Lung microvascular endothelial cell (primary cell): ENCODE measurements at places on chromosomes 16 and 17. TPM values are rescaled to one million over a fixed set of nuclear protein-coding genes. Genes with fewer than 3 reads are reported as not detected.

Gene SLFN13
- 0.65 and 2.2 TPM in 2 replicates for total RNA-seq

Gene NOTUM
- total RNA-seq, result under 0.01 TPM in 2 replicates

Gene SLC47A2
- not detected in 2 replicates for total RNA-seq

Gene PLSCR3
- total RNA-seq, result 15.0 and 19.4 TPM in 2 replicates

- no peak for DNase-seq
Observed at GRCh38 chr17:55242476-55242875, 22.3 kb upstream of the HLF start.

- DNase-seq, result no peak
Observed at GRCh38 chr17:44045486-44045885, 21.0 kb downstream of the LSM12 start.

- no peak for DNase-seq
Observed at GRCh38 chr16:3573146-3573815, 3.9 kb downstream of the NLRC3 start.

GRCh38 chr16:76278980-76279379 is 1.8 kb downstream of the CNTNAP4 start:
- no peak for DNase-seq

- DNase-seq, result no peak
Observed at GRCh38 chr16:49969091-49970030, 55.7 kb upstream of the CNEP1R1 start.

- no peak for DNase-seq
Observed at GRCh38 chr16:46729326-46729995, 18.7 kb downstream of the MYLK3 start.
